Hepatic stellate cell (primary cell): ENCODE measurements at places on chromosomes 16 and 17.

DNA sequence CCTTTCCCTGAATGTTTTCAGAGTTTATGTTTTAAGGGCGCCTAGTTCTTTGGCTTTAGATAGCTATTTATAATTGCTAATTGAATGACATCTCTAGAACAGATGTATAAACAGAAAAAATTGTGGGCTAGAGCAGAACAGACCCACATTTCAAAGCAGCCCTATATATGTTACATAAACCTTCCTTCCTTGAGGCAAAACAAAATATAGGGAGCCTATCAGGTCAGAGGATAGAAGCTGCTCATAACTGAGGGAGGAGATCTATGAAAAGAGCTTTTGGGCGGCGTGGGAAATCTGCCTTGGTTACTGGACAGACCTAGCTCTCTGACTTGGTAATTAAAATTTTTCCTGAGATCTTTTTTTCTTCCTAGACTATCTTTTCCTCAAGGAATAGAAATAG is 68.4 kb downstream of the SPAG9 start:
- no peak for DNase-seq

GRCh38 chr16:26526633-26527032 is 540.1 kb upstream of the C16orf82 start:
- DNase-seq: no peak

- DNase-seq: no peak
Measured at GRCh38 chr17:50547736-50548083, 736 bp downstream of the SPATA20 start.

GRCh38 chr16:81647527-81647926 is 131.6 kb upstream of the PLCG2 start:
- DNase-seq: peak; percentile 87

- DNase-seq: no peak
Measured at GRCh38 chr17:75064460-75064859, 17.4 kb downstream of the KCTD2 start.

- DNase-seq: no peak
Measured at GRCh38 chr16:68487669-68488068, 39.4 kb upstream of the SMPD3 start.

GRCh38 chr16:86395477-86395876 is 114.8 kb upstream of the FOXF1 start:
- no peak for DNase-seq

DNA sequence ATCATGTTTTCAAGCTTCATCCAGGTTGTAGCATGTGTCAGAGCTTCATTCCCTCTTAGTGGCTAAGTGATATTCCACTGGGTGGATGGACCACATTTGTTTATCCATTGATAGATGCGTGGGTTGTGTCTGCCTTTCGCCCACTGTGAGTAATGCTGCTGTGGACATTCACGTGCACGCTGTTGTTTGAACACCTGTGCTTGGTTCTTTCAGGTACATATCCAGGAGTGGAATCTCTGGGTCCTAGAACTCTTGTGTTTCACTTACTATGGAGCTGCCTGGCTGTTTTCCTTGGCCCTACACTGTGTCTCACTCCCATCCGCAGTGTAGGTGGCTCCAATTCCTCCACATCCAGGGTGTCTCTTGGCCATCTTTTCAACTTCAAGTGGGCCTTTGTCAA is 224.2 kb downstream of the C16orf95 start:
- DNase-seq: no peak
